ENCODE measurements at places on chromosomes 16 and 17. TPM values are rescaled to one million over a fixed set of nuclear protein-coding genes. Genes with fewer than 3 reads are reported as not detected.

DNA sequence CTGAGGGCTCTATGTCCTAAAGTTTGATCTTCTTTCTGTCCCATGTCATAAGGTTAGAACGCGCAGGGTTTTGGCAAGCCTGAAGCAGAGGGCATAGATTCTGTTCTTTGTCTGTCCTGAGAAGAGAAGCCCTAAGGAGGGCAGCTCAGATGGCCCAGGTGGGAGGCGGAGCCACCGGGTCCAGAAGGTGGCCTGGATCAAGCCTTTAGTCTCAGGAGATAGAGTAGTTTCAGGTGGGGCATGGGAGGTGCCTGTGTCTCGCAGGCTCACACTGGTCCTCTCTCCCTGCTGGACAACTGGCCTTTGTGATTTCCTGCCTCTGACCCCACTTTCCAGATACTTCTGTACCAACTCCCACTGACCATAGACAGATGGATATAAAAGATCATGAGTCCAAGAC lies 44.2 kb upstream of the DNAJA2 start:
- DNase-seq = no peak
- no peak overlapping the region for H3K4me3 ChIP-seq
- H3K27me3 ChIP-seq = no peaks in the 10 kb centered on the region
- H3K4me1 ChIP-seq = peaks cover 5% of the 10 kb centered on the region
- no peaks in the 10 kb centered on the region for H3K36me3 ChIP-seq
- H3K27ac ChIP-seq = no peak overlapping the region

DNA sequence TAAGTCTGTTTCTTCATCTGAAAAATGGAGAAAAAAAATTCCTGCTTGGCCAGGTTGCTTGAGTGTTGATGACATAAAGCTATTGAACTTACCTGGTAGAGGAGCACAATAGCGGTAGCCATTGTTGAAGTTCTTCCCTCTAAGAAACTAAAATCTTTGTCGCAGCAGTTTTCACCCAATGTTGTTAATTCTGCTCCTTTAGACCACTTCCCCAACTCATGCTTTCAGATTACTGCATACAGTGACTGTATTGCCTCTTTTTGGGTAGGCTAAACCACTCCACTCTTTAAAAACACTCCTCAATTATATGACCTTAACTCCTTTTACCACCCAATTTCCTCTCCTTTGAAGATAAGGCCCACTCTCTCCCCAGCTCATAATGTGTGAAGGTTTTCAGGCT lies 35.7 kb upstream of the CCL2 start:
- no peak overlapping the region for H3K4me3 ChIP-seq
- H3K27me3 ChIP-seq = peaks cover 6% of the 10 kb centered on the region
- H3K36me3 ChIP-seq = no peaks in the 10 kb centered on the region
- no peak overlapping the region for H3K27ac ChIP-seq

- no peaks in the 10 kb centered on the region for H3K36me3 ChIP-seq
- H3K4me3 ChIP-seq = no peak overlapping the region
- DNase-seq = no peak
- no peaks in the 10 kb centered on the region for H3K4me1 ChIP-seq
- H3K27ac ChIP-seq = no peak overlapping the region
- H3K27me3 ChIP-seq = peaks cover 3% of the 10 kb centered on the region
These were observed 31.6 kb downstream of the VWA3A start for GRCh38 chr16:22123759-22124490.

OR1A1 gene
- polyA plus RNA-seq = not detected

FAM20A gene
- polyA plus RNA-seq = not detected

DNA sequence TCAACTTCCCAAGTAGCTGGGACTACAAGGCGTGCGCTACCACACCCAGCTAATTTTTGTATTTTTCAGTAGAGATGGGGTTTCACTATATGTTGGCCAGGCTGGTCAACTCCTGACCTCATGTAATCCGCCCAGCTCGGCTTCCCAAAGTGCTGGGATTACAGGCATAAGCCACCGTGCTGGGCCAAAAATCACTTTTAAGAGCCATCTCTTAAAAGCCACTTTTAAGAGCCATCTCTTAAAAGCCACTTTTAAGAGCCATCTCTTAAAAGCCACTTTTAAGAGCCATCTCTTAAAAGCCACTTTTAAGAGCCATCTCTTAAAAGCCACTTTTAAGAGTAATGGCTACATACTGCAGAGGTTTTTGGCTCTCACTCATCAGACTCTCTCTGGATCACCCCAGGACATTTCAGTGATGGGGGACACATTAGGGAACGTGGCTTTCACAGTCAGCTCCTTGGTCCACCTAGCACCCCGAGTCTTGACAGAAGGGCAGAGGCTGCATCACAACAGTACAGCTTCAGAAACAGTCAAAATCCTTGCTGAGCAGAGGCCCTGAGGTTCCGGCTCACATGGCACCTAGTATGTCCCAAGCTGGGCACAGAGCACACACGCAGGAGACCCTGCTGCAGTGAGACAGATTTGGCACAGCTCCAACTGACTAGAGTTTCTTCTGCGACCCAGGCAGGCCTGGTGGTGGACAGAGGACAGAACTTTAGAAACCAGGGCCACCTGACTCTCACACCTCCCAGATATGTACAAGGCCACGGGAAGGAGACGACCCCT lies 23.6 kb downstream of the RANBP10 start:
- peaks cover 13% of the 10 kb centered on the region for H3K4me1 ChIP-seq
- no peak overlapping the region for H3K27ac ChIP-seq
- no peaks in the 10 kb centered on the region for H3K36me3 ChIP-seq
- H3K4me3 ChIP-seq = no peak overlapping the region
- DNase-seq = no peak
- no peaks in the 10 kb centered on the region for H3K27me3 ChIP-seq

SOST gene
- not detected for polyA plus RNA-seq

DNA sequence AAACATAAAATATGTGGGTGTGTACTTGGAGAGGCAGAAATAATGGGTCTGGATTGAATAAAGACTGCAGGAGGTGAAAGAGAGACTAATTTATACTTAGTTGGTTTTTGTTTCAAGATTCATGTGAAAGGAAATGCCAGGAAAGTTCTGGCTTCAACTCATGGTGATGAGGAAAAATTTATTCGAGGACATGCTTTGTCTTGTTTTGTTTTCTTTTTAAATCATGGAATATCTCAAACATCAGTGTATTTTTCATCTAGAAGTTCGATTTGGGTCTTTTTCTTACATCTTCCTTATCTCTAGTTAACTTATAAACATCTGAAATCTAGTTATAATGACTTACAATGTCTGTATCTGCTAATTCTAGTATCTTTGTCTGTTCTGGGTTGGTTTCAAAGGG lies 115.1 kb downstream of the CDK5R1 start:
- H3K36me3 ChIP-seq = no peaks in the 10 kb centered on the region
- H3K27me3 ChIP-seq = no peaks in the 10 kb centered on the region
- no peak for DNase-seq
- H3K4me3 ChIP-seq = no peak overlapping the region

DNA sequence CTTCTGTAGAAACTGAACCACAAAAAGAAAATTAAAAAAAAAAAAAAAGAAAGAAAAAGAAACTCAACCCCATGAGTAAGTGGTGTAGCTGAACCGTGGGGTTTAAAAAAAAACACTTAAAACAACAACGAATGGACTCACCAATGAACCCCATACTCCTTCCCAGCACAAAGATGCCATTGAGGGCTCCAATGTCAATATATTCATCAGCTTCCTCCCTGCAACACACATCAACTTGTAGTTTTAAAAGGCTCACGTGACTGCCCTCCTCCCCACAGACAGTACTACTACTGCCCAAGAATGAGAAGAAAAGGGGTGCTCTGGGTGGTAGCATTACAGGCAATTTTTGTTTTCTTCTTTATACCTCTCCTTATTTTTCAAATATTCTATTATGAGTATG lies 3.3 kb upstream of the KLHL11 start:
- DNase-seq = peak; percentile 47
- H3K4me3 ChIP-seq = no peak overlapping the region
- peaks cover 48% of the 10 kb centered on the region for H3K36me3 ChIP-seq

DNA sequence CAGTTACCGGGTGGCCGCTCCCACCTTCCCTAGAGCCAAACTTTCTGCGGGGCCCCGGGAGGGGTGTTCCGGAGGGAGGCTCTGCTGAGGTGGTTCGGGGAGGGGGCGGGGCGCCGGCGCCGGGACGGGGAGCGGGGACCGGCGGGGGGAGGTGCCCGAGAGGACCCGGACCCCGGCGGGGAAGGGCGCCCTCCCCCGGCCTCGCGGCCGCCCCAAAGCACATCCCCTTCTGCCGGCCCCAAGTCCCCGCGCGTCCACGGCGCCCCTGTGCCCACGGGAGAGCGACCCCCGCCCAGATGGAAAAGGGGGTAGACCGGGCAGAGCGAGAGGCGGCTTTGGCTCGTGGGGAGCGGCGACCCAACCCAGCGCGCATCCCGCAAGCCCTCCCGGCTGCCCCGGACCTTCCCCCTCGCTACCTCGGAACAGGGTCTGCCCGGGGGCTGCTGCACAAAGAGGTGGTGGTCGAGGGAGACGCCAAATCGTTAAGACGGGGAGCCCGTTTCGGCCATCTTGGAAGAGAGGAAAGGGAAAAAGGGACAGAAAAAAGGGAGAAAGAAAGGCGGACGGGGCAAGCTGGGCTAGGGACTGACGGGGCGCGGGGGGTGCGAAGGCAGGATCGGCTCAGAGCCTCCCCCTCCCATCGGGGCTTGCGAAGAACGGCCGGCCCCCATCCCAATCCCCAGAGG lies 530 bp downstream of the PCGF2 start:
- no peak overlapping the region for H3K27ac ChIP-seq
- DNase-seq = no peak
- no peaks in the 10 kb centered on the region for H3K36me3 ChIP-seq
- H3K27me3 ChIP-seq = peaks cover 20% of the 10 kb centered on the region

DNA sequence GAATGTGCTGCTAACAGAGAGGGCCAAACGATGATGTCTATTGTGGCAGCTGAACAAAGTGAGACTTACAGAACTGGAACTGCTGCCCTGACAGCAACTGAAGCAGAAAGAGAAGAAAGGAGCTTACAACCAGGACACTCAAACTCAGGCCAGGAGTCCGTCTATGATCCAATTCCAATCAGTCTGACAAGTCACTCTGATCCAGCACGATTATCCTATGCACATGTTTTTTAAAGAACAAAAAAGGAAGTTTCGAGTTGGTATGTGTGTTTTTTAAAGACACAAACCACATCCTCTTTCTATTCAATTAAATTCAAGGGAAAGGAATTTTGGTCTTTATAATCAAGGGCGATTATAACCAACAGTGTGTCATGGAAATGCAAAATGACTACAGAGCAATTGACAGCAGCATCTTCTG lies 42.4 kb upstream of the MTMR4 start:
- no peak overlapping the region for H3K27ac ChIP-seq
- no peak overlapping the region for H3K4me3 ChIP-seq
- no peaks in the 10 kb centered on the region for H3K36me3 ChIP-seq
- no peaks in the 10 kb centered on the region for H3K4me1 ChIP-seq
- H3K27me3 ChIP-seq = no peaks in the 10 kb centered on the region

DNA sequence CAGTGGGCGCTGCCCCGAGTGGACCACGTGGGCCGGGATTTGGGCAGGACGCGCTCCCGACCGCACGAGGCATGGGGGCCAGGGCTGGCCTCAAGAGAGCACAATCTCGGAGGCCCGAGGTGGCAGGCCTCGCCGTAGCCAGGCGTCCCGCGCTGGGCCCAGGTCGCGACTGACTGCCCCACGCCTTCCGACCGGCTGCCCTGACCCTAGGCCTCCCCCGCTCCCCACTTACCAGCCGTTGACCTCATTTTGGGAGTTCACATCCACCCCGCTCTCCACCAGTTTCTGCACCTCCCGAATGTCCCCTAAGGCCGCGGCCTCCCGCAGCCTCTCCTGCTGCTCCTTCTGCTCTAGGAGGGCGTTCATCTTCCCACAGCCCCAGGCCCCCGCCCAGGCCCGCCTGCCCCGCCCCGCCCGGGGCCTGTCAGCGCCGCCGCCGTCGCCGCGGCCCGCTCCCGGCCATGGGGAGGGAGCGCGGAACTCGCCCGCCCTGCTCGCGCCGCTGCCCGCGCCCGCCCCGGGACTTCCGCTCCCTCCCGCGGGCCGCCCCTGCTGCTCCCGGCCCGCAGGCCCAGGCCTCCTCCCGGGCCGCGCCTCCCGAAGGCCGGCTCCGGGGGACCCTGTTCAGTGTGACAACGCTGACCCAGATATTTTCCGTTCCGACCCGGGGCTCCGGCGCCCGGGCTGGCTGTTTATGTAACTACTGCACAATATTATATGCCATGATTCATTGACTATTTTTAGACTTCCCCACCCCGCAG lies at the start of gene ANKRD40:
Gene ANKRD40, minus strand, starts transcription at position 626 of the 761 bp plus-strand sequence. Its CDS starts 260 bp downstream, at position 366.
- H3K27me3 ChIP-seq = no peaks in the 10 kb centered on the region
- H3K4me3 ChIP-seq = peak within 1 kb of the TSS; percentile 98
- peaks cover 10% of the 10 kb centered on the region for H3K36me3 ChIP-seq
- peak; percentile 81 for DNase-seq

DNA sequence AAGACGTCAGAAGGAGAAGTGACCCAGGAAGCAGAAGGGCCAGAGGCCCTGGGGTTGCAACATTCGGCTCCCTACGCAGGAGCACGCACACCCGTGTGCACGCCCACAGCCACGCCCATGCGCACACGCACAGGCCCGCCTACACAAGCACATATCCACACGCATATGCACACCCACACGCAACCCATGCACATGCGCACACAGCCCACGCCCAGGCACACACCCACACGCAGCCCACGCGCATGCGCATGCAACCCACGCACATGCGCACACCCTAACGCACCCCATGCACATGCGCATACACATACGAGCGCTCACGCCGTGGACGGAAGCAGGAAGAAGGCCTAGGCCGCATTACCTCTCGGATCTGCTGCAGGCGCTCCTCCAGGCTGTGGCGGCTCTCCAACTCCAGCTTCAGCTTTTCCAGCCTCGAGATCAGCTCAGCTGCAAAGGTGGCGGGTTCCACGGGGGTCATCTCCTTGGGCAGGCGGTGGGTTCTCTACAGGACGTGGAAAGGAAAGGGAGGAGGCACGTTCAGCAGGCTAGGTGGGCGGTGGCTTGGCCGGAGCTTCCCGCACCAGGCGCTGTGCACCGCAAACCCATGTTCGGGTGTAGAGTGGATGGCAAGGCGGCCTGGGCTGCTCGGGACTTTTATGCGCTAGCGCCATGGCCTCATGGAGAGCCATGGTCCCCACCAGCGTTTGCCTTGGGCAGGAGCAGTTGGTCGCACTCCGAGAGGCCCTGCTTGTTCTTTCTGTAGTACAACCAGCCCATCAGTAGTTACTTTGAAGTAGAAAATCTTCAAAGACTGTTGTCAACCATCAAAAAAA lies 23.4 kb downstream of the AXIN2 start:
- H3K4me3 ChIP-seq = no peak overlapping the region
- peaks cover 5% of the 10 kb centered on the region for H3K36me3 ChIP-seq
- DNase-seq = peak; percentile 36
- H3K27me3 ChIP-seq = no peaks in the 10 kb centered on the region
- no peak overlapping the region for H3K27ac ChIP-seq

DNA sequence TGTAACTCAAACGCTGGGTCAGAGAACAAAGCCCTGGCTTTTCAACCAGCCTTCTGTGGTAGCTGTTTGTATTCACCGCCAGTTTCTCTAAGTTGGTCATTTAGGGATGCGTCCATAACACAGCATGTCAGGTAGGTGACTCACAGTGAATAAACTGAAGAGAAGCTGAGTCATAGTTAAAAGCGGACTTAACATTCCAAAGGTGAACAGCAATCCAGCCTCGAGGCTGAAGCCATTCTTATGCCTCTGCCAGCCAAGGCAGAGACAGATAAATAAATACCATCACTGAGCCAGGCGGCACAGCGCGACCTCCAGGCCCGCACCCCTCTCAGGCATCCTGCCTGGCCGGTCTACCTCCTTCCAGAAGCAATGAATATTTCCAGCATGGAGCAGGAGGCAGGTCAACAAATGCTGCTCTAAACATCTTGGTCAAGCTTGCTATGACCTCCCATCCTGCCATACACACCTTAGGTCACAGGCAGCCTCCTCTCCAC lies 12.4 kb upstream of the CACNG4 start:
- peaks cover under 1% of the 10 kb centered on the region for H3K27me3 ChIP-seq
- no peaks in the 10 kb centered on the region for H3K36me3 ChIP-seq
- no peak overlapping the region for H3K27ac ChIP-seq
- no peaks in the 10 kb centered on the region for H3K4me1 ChIP-seq

Data from CD4-positive, CD25-positive, alpha-beta regulatory T cell (primary cell).